ENCODE measurements at places on chromosomes 5 and 9.

- no peak for DNase-seq
Observed at GRCh38 chr5:110770286-110770685, 31.5 kb downstream of the SLC25A46 start.

GRCh38 chr9:109455861-109456260 is 42.2 kb downstream of the PTPN3 start:
- no peak for DNase-seq

DNA sequence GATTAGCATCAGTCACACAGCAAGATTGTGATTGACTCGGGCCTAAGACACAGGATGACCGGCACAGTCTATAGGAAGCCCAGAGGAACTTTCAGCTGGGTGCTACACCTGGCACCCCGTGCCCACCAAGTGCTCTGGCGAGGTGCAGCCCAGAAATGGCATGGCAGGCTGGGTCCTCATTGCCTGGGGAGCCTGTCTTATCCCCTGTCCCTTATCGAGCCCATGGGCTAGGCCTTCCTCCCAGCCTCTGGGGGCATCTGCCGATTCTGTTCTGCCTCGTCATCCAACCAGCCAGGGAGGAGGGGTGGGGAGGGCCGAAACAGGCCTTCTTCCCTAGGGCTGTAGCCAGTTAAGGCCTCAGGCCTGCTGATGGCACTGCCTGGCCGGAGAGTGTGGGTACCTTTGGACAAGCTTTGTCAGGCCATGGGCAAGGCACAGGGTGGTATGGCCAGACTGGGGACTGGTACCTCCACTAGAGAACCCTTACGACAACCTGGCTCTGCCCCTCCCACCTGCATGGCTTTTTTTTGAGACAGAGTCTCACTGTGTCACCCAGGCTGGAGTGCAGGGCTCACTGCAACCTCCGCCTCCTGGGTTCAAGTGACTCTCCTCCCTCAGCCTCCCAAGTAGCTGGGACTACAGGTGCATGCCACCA is 1.6 kb downstream of the GRK6 start:
- DNase-seq: no peak

DNA sequence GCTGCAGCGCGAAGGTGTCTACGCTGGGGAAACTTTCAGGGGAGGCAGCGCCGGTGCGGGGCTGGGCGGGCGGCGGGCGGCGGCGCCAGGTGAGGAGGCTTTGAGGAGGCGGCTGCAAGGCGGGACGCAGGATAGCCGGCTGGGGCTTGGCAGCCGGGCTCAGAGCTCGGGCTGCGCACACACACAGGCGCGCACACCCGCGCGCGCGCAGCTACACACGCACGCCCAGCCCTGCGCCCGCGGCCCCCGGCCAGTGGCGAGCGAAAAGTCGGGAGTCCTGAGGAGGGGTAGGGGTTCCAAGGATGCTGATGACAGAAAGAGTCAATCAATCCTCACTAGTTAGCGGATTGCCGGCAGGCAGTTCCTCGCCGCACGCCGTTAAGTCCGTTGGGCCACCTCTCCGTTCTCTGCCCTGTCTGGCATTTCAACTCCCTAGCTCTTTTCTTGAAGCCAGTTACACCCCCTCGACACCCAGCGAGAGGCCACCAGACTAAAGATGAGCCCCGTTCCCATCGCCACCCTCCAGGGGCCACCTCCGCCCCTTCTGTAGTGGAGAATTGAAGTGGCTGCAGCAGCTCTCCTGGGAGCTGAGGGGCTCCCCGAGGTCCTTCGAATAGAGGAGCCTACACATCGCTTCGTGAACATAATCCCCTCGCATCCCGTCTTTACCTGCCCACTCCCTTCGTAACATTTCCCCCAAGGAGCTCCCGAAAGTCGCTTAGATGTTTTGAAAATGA is 1640.3 kb upstream of the C9orf72 start:
- no peak for DNase-seq

DNA sequence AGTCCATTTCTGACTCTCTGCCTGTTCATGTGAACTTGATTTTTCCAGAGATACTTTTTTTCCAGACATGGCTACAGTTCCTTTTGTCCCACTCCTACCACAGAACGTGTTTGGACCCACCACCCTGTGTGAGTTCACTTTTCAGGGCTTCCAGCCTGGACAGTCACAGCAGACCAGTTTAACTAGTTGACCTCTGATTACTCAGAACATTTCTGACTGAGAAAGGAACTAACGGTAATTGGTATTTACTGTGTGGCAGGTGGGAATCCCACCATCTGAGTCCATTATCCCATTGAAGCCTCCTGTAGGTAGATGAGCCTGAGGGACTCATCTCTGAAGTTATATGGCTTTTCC is 210.1 kb downstream of the GOLPH3 start:
- DNase-seq: no peak

DNA sequence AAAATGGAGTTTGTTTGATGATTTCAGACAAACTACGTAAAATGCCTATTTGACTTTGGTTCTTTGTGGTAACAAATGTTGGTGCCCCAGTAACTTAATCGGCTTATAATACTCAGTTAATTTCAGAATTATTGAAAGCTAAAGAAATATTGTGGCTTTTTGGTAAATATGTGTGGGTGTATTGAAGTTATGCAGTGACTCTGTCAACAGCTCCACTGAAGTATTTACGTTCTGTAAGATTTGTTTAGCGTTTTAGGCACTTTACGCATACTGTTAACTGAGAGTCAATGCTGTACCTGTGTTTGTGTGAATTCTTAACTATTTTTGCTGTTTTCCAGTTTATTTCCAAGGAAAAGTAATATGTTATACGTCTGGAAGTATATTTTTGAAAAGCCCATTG is 2.2 kb downstream of the RAD23B start:
- DNase-seq: no peak

GRCh38 chr9:35385042-35385441 is 104.9 kb upstream of the RUSC2 start:
- no peak for DNase-seq

DNA sequence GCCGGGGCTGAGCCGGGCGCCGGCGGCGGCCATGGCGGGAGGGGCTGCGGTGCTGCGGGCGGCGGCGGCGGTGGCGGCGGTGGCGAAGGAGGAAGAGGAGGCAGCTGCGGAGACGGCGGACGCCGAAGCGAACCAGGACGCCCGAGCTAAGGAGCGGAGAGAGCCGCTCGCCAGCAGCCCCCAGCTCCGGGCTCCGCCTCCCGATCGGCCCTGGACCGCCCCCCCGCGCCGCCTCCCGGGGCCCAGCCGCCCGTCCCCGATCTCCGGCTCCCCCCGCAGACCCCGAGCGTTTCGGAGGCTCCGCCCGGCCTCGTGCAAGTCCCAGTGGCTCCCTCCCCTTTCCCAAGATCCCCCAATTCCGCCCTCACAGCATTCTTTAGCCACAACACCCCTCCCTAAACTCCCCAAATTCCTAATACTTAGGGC is at the start of gene ASTN2:
ASTN2 (minus strand) TSS at position 152 of the 426 bp plus-strand sequence; CDS start at position 33, 119 bp downstream.
- no peak for DNase-seq

DNA sequence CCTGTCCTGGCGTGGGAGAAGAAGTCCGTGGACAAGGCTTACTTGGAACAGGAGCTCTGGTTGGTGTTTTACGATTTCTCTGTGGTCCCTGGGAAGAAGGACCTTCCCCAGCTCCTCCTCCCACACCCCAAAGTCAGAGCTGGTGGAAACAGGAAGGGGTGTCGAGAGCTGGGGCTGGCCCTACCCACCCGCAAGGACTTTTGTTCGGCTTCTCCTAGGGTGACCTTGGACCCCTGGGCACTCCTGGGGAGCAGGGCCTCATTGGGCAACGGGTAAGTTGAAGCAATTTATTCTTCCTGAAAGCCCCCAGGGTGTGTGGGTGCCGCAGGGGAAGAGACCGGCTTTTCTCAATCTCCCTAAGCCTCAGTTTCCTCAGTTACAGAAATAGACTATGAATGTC is 53.9 kb upstream of the ORM1 start:
- DNase-seq: no peak

DNA sequence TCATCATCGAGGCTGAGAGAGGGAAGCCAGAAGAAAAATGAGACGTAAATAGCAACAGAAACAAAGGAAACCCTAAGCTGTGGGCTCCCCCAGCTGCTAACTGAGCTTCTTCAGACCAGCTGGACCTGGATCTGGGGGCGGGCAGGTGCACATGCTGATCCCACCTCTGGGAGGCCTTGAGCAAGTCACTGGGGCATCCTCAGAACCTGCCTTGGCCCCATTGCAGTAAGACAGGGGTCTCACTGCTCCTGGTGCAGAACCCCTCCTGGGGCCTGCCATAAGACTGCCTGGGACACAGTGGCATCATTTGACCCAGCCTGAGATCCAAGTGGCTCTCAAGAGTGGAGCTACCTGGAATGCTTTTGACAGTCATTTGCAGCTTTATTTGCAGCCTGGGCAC is 77.4 kb downstream of the PHF2 start:
- no peak for DNase-seq

DNA sequence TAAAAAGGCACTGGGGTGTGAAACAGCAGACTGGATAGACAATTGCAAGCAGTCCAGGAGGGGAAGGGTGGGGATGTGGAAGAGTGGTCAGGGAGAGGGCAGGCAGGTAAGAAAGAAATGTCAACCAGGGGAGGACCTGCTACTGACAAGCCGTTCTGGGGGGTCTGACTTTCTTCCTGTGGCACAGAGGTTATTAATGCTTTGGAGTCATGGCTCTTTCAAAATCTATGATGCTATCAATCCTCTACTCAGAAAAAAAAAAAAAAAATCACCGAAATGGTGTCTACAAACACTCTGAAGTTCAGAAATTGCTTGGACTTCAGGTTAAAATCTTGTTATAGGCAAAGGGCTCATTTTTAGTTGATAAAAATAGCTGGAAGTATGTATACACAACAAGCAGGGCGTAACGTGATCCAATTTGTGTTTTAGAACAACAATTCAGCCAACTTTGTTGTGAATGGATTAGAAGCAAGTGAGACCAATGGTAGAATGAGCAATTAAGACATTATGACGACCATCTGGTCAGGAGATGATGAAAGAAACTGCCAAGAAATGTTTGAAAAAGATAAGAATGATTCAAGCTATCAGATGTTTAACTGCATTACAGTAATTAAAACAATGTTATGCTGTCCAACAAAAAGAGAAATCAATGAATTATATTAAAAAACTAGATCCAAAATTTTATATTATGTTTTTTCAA is 255.2 kb downstream of the DEPDC1B start:
- no peak for DNase-seq
